Lung (tissue), 17 donors: ENCODE measurements at places on chromosomes 16 and 17.

- no peak for DNase-seq
Observed at GRCh38 chr16:81469710-81470535, 25.3 kb downstream of the CMIP start.

DNA sequence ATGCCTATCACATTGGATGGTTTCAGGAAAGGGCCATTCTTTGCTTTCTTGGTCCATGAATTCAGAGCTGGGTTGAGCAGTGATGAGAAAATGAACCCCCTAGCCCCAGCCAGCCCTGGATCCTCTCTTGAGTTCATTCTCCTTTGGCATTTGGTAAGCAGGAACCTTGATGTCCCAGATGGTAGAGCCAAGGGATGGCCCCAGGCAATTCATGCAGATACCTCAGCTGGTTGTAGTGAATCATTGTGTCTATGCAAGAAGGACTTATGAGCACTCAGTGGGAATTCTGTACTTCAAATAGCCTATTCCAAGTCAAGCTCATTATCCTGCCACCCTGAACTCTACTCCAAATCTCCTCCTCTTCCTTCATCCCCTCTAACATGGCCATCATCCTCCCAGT is 412.7 kb downstream of the UTP18 start:
- DNase-seq, result no peak

DNA sequence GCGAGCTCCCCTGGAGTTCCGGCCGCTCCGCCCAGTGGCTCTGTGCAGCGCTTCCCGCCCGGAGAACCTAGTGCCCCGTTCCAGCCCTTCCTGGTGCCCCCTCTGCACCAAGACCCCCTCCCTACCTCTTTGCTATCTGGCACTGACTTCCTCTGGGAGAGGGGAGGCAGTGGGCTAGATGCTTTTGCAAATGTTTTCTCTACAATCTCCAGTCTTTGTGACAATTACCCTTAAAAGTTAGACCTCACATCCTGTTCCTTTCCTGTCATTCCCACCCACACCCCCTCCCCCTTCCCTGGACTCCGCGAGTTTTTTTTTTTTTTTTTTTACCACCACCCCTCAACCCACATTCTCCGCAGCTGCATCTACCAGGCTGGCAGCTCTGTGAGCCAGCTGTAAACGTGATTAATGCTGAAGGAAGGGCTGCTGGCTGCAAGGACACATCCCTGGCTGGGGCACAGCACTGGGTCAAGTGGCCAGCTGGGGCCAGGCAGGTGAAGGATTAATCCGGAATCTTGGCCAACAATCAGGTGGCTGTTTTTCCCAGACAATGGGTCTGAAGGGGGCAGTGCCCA is 101.5 kb downstream of the MGAT5B start:
- DNase-seq, result no peak

DNA sequence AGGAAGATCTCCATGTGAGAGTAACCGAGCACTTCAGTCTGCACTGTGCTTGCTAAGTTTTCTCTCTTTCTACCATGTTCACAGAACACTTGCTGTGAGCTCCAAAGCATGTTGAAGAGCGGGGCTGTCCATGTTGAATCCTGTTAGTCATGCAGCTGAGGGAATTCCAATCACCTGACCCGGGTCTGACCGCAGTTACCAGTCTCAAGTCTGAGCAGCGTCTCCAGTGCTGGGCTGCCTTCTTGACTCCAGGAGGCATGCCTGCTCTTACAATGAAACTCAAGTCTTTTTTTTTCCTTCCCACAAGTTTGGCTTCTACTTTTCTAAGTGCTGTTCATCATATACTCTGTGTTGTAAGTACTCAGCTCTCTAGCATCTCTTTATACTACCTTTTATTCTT is 44.3 kb downstream of the HOXB1 start:
- DNase-seq, result no peak

DNA sequence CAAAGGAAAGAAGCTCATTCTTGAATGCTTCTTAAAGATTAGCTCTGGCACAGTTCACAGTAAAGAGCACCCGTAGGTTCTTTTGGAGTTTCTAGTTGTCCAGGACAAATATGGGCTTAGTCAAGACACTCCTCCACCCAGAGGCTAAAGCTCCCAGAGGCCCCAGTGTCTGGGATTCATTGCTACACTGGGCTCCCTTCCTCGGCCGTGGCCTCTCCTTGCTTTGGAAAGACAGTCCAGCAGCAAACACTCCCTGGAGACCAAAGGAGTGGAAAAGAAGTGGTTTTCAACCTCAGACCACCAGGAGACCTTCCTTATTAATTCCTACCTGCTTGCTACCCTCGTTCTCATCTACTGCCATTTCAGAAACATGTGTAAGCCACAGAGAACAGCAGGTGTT is 17.1 kb downstream of the PHB1 start:
- no peak for DNase-seq

GRCh38 chr16:23704772-23705516 is 8.1 kb downstream of the ERN2 start:
- no peak for DNase-seq

DNA sequence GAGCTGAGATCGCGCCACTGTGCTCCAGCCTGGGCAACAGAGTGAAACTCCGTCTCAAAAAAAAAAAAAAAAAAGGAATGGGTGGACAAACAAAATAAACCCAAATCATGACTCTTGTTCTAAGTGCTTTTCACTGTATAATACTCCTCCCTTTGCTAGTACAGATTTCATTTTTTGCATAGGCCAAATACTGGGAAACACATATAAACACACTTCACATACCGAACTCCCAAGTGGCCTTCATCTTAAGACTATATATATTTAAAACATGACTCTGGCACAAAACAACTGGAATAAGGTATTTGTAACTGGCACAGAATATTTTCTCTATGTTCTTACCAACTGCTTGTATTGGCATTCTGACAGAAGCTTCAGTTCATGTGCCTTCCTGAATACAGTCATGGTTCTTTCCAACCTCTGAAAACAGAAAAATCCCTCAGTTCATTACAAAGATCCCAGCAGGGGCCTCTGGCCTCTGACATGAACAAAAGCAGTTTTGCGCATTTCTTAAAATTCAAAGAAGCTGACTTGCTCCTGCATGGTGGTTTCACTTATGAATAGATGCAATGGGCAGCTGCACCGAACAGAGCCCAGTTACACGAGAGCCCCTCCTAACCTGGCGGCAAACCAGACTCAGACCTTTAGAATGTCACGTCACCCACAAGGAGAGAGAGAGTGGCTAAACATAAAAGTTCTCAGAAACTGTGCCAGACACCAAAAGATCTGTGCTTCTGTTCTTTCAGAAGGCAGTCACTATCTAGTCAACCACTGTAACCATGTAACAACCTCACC is 19.1 kb upstream of the COPRS start:
- DNase-seq, result no peak

GRCh38 chr17:17609121-17609520 is 17.6 kb upstream of the PEMT start:
- no peak for DNase-seq

DNA sequence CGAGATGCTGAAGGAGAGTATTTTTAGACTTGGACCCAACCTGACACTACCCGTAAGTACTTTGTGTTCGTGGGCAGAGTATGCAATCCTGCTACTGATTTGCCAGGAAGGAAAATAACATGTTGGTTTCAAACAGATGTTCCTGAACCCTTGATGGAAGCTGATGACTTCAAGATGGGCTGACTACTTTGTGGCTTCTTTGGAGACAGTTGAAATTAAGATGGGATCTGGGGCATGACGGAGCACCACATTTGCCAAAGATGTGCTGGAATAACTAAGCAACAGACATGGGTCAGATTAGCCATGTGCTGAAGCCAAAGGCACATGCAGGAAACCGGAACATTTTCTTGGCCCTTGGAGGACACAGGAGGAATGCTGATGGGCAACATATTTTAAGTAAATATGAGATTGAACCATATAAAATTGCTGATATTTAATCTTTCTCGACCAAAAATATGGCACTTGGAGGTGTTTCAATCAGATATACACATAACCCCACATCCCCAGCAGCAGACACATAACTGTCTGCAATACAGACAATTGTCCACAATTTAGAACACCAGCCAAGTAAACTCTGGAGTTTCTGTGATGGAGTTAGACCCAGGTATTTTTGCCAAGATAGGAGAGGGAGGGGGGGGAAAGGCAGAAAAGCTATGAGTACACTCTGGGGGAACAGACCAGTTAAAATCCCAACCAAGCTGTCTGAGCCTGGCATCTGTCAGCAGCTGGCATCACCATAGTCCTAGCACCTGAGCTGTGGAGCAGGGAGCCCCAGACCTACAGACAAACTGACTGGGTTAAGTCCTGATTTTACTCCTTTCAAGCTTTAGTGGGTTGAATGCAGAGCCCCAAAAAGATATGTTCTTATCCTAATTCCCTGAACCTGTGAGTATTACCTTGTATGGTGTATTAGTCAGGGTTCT is 329.4 kb upstream of the CDH5 start:
- peak; percentile 29 for DNase-seq

DNA sequence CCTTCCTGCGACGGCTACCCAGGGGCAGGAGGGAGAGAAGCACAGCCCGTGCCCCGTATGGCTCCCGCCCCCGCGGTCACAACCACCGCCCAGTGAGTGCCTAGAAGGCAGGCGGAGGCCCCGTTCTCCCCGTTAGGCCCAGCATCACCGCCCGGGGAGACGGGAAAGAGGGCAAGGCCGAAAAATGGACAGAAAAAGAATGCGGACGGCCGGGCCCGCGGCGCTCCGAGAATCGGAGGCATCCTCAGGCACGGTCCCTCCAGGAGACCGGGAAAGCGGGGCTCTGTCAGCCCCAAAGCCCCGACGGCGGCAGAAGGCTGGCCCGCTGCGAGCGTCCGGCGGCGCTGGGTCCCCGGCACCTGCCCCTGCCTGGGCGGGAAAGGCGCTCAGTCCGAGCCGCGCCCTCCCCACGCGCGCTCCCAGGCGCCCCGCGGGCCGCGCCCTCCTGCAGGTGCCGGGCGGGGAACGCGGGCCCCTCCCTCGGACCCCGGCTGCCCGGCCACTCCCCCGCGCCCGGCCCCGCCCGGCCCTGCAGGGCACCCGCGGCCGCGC is 407 bp downstream of the MCRIP1 start:
- DNase-seq, result peak; percentile 37

GRCh38 chr16:83308414-83308813 is 499.4 kb upstream of the HSBP1 start:
- no peak for DNase-seq

- DNase-seq, result no peak
Observed at GRCh38 chr16:31453255-31454204, 5.8 kb upstream of the ARMC5 start.
